Dorsolateral prefrontal cortex (tissue), 122 donors: ENCODE measurements at places on chromosomes 5 and 9.

DNA sequence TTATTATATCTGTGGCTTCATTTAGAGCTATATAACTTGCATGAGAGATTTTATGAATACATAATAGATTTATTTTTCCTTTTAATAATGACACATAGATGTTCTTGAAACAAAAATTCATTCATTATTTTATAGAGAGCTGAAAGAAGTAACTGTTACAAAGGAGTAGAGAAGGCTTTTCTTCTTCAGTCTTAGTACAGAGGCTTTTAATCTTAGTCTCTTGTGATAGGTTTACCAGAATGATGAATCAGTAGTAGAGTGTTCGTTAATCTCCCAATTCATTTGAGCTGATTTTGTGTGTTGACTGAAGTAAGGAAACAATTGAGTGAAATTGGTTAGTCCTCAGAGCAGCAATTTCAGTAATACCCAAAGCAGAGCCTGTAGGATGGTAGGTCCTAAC, 1284.1 kb upstream of the ACO1 start:
- no peak for DNase-seq

- DNase-seq, result no peak
Observed at GRCh38 chr9:130987738-130988399, 21.1 kb upstream of the LAMC3 start.

- no peak for DNase-seq
Observed at GRCh38 chr9:127878652-127879390, 1.3 kb upstream of the AK1 start.

GRCh38 chr9:83701769-83702168, 6.0 kb downstream of the UBQLN1 start:
- no peak for DNase-seq

DNA sequence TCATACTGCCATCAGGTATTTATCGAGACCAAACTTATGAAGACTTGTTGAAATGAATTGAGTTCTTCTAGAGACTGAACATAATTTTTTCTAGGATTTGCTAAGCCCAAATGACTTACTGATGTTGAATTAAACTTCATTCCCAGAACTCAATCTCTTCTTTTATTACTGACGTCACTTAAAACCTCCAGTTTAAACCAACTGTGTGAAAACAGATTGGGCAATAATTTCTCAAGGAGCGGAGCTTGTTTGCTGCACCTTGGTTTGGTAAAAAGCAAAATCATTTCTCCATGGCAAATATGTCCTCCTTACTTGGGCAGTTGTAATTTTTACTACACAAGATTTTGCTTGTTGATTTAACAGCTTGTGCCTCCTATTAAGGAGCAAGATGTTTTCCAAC, 37.4 kb downstream of the CFAP90 start:
- DNase-seq, result no peak

DNA sequence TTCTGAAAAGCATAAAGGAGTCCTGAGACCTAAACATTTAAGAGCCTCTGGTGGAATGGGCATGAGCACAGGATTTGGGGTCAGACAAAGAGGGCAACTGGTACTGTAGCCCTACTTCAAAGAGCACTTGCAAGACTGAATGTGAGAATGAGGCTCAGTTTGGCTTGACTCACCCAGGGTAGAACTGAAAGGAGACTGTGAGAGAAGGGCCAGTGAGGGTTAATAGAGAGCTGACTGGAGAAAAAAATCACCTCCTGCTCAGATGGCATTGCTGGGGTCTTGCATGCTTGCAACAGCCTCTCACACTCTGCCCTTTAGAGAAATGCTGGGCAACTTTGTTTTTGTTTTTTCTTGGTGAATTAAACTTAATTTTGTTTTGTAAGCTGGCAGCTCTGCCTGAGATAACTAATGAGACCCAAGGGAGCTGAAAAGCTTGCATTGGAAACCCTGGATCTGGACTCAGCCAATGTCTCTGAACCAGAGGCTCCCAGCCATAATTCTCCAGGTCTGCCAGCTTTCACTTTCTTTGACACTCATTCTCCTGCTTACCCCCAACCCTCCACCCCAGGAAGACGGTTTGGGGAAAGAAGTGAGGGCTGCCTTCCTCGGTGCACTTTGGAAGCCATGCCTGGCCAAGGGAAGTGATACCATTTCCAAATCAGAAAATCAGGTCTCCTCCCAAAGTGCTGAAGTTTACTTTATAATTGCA, 161.1 kb upstream of the PANK3 start:
- no peak for DNase-seq

- no peak for DNase-seq
Observed at GRCh38 chr5:110251366-110251765, 475.1 kb downstream of the TMEM232 start.

DNA sequence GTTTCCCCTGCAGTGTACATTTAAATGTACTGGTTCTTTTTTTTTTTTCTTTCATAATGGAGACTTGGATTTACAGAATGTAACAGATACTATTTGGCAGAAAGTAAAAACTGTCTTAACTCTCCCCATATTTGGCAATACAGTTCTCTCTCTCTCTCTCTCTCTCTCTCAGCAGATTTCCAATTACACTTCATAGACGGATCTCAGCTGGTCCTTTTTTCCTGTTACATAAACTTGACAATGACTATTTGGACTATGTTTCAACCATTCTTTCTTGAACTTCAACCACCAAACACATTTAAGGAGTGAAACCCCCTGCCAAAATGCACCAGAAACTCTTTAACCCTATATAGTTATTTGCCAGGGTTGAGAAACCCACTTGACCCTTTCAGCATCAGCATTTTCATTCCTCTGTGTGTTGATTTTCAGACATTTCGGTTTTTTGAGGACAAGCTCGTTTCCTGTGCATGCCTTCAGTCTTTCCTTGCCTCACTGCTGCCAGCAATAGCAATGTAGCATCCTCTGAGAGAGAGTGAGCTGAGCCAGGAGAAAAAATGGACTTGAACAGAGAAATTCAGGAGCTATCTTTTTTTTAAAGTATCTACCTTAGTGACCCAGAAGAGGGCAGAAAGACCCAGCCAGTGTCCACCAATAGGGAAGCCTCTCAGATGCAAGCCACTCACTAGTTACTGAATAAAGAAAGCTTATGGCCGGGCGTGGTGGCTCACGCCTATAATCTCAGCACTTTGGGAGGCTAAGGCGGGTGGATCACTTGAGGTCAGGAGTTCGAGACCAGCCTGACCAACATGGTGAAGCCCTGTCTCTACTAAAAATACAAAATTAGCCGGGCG, 26.0 kb upstream of the GNA14 start:
- no peak for DNase-seq
